ENCODE measurements at places on chromosomes 3 and 15. TPM values are rescaled to one million over a fixed set of nuclear protein-coding genes. Genes with fewer than 3 reads are reported as not detected.

CHRNB4 gene
- not detected for total RNA-seq

GABRA5 gene
- total RNA-seq: not detected

ARL8B gene
- total RNA-seq: 54.0 TPM

APBA2 gene
- 11.7 TPM for total RNA-seq

CYP11A1 gene
- not detected for total RNA-seq

MRPS11 gene
- total RNA-seq: 90.0 TPM

GP9 gene
- total RNA-seq: not detected

HCLS1 gene
- total RNA-seq: 96.9 TPM

SLC28A2 gene
- total RNA-seq: not detected

LNP1 gene
- 5.3 TPM for total RNA-seq

PRSS50 gene
- not detected for total RNA-seq

PP2D1 gene
- total RNA-seq: not detected

GADL1 gene
- total RNA-seq: 17.3 TPM

RASL12 gene
- 0.69 TPM for total RNA-seq

EDEM1 gene
- total RNA-seq: 31.4 TPM

STXBP5L gene
- total RNA-seq: not detected

NLGN1 gene
- 0.39 TPM for total RNA-seq

ADAMTS9 gene
- total RNA-seq: 0.26 TPM

C15orf62 gene
- total RNA-seq: 0.33 TPM

THSD4 gene
- 3.5 TPM for total RNA-seq

OSBPL10 gene
- total RNA-seq: 1.1 TPM

SH2D7 gene
- not detected for total RNA-seq

AHSG gene
- total RNA-seq: 4.9 TPM

RHOA gene
- 194 TPM for total RNA-seq

RTP1 gene
- not detected for total RNA-seq

HYKK gene
- not detected for total RNA-seq

GATM gene
- 9.5 TPM for total RNA-seq

RPL15 gene
- total RNA-seq: 1,939 TPM

CX3CR1 gene
- total RNA-seq: not detected

GOLGA6D gene
- 0.13 TPM for total RNA-seq

LTF gene
- not detected for total RNA-seq

TEX55 gene
- not detected for total RNA-seq

CORO2B gene
- total RNA-seq: 4.4 TPM

CCDC191 gene
- 1.1 TPM for total RNA-seq

TP63 gene
- total RNA-seq: 4.9 TPM

CCDC51 gene
- 11.7 TPM for total RNA-seq

PARP15 gene
- not detected for total RNA-seq
